ENCODE measurements at places on chromosomes 6 and 20. TPM values are rescaled to one million over a fixed set of nuclear protein-coding genes. Genes with fewer than 3 reads are reported as not detected.

DNA sequence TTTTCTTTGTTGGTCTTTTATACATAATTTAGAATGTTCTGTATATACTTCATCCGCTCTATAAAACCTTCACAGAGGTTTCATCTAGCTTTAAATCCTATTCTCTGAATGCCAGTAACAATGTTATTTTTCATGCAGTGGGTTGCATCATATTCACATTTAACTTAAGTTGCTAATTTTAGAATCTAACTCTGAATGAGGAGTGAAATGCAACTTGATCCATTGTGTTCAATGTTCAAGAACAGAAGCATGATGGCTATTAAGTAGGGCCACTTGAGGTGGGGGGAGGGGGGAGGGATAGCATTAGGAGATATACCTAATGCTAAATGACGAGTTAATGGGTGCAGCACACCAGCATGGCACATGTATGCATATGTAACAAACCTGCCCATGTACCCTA lies 224.5 kb downstream of the NKAIN2 start:
- H3K36me3 ChIP-seq, result no peaks in the 10 kb centered on the region
- no peak overlapping the region for H3K27ac ChIP-seq
- H3K27me3 ChIP-seq, result no peaks in the 10 kb centered on the region

DNA sequence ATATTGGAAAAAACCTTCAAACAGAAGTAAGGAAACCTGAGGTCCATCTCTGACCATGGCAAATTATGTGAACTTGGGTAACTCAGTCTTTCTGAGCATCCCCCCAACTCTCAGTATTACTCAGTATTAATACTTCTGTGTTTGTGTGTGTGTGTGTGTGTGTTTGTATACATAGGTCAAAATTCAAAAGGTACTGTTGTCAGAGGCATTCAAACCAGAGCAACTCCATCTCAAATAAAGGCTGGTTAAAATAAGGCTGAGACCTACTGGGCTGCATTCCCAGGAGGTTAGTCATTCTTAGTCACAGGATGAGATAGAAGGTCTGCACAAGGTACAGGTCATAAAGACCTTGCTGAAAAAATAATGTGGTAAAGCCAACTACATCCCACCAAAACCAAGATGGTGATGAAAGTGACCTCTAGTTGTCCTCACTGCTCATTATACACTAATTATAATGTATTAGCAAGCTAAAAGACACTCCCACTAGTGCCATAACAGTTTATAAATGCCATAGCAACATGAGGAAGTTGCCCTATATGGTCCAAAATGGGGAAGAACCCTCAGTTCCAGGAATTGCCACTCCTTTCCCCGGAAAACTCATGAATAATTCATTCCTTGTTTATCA lies 33.3 kb upstream of the SLC22A16 start:
- H3K36me3 ChIP-seq, result no peaks in the 10 kb centered on the region
- no peak overlapping the region for H3K27ac ChIP-seq
- no peaks in the 10 kb centered on the region for H3K27me3 ChIP-seq
- DNase-seq, result peak; percentile 46
- peaks cover 8% of the 10 kb centered on the region for H3K4me1 ChIP-seq

- no peak overlapping the region for H3K4me3 ChIP-seq
- no peak for DNase-seq
- H3K36me3 ChIP-seq, result peaks cover 12% of the 10 kb centered on the region
- no peak overlapping the region for H3K27ac ChIP-seq
- no peaks in the 10 kb centered on the region for H3K27me3 ChIP-seq
- H3K4me1 ChIP-seq, result peaks cover 12% of the 10 kb centered on the region
These were observed 30.3 kb downstream of the ITPR3 start for GRCh38 chr6:33651403-33651802.

DNA sequence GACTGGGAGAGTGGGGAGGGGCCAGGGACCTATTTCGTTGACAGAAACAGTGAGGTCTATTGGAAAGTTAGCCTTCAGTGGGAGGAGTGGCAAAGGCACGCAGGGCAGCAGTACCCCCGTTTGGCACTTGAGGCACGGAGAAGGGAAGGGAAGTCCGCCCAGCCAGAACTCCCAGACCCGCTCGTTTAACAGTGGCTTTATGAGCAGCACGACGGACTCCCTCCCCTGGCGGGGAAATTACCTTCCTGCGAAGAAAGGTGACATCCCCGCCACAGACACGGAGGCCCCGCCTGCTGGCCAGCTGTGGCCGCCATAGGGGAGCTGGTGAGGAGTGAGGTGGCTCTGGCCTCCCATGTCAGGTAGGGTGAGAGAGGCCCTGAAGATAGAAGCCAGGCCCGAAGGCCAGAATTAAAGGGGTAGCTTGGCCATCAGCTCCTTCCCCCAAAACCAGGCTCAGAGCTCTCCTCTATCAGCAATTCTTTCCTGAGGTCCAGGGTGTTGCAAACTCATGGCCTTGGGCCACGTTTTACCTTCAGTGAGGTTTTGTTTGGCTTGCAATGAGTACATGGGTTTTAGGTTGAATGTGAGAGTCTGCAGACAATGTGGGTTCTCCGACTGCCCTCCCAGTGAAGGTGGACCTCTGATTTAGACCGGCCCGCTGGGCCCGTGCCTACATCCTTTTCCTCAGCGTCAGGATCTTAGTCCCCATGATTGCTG lies 123.7 kb downstream of the MRPL14 start:
- peaks cover 86% of the 10 kb centered on the region for H3K4me1 ChIP-seq
- peaks cover 15% of the 10 kb centered on the region for H3K27me3 ChIP-seq
- no peak for DNase-seq
- no peak overlapping the region for H3K4me3 ChIP-seq
- H3K27ac ChIP-seq, result no peak overlapping the region

The CGA gene
- not detected for polyA plus RNA-seq

The IMPG1 gene
- not detected for polyA plus RNA-seq

Measured in HepG2 (cell line).